SW480 (cell line): ENCODE measurements at places on chromosomes 6 and 20.

GRCh38 chr6:92125681-92126080 lies 1293.7 kb downstream of the EPHA7 start:
- no peak for DNase-seq

DNA sequence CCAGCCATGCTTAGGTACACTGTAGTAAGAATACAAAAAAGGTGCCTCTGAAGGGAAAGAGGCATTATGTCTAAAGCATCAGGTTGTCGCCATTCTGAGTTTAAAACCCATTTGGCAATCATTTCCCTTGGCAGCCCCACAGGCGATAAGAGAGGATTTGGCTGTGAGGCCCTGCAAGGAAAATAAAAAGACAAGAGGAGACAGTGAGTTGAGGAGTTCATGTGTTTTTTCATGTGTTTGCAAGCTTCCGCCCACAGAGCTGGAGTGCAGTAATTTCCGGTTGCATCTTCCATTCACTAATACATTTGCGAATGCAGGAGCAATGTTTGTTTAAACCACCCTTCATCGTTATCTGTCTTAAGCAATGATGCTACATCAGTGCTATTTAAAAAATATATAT lies 138.5 kb upstream of the SOX4 start:
- no peak for DNase-seq

GRCh38 chr6:39003072-39003471 lies 45.5 kb upstream of the GLP1R start:
- peak; percentile 5 for DNase-seq

GRCh38 chr20:45878076-45878761 lies 2.8 kb upstream of the ZSWIM1 start:
- no peak for DNase-seq

DNA sequence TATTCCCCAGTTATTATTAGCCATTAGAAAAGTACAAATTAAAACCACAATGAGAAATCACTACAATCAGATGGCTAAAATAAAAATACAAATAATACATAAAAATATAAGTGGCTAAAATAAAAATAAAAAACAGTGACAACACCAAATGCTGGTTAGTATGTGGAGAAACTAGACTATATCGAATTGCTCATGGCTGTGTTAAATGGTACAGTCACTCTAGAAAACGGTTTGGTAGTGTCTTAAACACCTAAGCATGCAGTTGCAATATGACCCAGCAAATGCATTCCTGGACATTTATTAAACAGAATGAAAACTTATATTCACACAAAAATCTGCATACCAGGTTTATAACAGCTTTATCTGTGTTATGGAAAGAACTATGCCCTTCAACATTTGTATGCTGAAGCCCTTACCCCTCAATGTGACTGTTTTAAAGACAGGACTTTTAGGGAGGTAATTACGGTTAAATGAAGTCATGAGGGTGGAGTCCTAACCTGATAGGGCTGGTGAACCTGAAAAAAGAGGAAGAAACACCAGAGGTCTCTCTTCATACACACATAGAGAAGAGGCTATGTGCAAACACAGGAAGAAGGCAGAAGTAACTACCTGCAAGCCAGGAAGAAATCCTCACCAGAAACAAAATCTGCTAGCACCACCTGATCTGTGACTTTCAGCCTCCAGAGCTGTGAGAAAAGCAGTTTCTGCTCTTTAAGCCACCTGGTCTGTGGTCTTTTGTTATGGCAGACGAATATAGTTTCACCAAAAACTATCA lies 84.9 kb downstream of the ASCC3 start:
- no peak for DNase-seq

- DNase-seq = no peak
Measured at GRCh38 chr6:149094156-149094555, 223.4 kb upstream of the TAB2 start.

- no peak for DNase-seq
Measured at GRCh38 chr20:58003525-58003924, 224.9 kb downstream of the ANKRD60 start.

DNA sequence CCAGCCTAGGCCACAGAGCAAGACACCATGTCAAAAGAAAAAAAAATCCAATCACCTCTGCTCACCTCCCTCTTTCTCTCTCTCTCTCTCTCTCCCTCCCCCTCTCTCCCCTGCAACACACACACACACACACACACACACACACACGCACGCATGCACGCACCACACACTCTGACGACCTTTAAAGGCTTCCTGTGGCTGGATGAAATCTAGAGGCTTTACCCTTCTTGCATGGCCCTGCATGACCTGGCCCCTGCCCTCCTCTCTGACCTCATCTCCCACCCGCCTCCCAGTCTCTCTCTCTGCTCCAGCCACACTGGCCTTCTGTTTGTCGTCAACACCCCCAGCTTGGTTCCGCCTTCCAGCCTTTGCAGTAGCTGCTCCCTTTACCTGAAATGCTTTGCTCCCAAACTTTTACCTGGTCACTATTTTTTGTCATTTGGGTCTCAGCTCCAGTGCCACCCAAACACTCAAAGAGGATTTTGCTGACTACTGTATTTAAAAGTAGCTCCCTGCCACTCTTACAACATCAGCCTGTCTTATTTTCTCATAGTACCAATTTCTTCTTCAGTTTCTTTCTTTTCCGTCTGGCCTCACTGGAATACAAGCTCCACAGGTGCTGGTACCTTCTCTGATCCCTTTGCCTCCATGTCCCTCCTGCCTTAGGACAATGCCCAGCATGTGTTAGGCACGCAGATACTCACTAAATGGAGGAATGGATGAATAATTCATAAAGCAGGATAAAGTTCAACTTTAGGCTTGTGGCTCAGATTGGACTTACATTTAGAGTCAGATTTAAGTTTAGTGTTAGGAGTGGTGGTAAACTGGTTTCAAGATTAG lies 4.3 kb upstream of the LTA start:
- no peak for DNase-seq

GRCh38 chr6:168004945-168005344 lies 7.5 kb downstream of the KIF25 start:
- no peak for DNase-seq

GRCh38 chr6:45454008-45454911 lies 76.5 kb upstream of the SUPT3H start:
- peak; percentile 74 for DNase-seq

DNA sequence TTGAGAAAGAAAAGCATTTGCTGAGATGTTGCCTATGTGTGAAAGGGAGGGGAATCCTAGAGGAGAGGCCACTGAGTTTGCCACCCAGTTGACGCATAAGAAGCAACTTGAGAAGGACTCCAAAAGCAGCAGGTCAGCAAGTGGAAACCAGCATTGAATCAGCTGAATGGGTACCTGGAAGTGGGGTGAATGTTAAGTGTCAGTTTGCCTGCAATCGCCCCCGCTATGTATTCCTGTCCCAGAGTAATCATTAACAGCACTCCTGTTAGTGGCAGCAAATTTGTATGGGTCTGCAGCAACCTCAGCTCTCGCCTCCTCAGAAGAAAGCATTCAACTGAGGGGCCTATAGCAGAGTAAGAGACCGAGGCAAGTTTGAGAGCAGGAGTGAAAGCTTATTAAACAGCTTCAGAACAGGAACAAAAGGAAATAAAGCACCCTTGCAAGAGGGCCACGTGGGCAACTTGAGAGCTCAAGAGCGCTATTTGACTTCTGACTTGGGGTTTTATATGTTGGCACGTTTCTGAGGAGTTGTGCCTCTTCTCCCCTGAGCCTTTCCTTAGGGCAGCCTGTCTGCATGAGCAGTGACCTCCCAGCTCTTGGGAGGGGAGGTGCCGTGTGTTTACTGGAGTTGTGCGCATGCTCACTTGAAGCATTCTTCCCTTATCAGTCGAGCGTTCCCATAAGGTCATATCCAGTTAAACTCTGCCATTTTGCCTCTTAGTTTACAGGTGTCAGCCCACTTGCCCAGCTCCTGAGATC lies 122.6 kb upstream of the PHACTR1 start:
- no peak for DNase-seq

DNA sequence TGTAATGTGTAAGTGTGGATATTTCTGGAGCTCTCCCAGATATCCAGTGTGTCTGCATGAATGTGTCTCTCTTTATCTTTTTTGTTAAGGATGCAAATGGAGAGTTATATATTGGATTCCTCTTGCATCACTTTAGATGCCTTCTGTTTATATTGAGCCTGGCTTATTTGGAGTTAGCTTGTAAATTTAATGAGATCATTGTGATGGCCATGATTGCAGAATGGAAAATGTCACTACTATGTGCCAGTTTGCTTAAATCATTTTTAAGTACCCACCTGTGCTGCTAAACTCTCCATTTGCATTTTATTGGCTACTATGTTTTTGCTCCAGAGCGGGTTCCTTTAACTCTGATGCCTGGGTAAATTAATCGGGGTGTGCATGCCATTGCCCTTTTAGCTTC lies 334.8 kb downstream of the UTRN start:
- DNase-seq = no peak

GRCh38 chr20:37254114-37254878 lies 7.3 kb downstream of the GHRH start:
- DNase-seq = no peak

DNA sequence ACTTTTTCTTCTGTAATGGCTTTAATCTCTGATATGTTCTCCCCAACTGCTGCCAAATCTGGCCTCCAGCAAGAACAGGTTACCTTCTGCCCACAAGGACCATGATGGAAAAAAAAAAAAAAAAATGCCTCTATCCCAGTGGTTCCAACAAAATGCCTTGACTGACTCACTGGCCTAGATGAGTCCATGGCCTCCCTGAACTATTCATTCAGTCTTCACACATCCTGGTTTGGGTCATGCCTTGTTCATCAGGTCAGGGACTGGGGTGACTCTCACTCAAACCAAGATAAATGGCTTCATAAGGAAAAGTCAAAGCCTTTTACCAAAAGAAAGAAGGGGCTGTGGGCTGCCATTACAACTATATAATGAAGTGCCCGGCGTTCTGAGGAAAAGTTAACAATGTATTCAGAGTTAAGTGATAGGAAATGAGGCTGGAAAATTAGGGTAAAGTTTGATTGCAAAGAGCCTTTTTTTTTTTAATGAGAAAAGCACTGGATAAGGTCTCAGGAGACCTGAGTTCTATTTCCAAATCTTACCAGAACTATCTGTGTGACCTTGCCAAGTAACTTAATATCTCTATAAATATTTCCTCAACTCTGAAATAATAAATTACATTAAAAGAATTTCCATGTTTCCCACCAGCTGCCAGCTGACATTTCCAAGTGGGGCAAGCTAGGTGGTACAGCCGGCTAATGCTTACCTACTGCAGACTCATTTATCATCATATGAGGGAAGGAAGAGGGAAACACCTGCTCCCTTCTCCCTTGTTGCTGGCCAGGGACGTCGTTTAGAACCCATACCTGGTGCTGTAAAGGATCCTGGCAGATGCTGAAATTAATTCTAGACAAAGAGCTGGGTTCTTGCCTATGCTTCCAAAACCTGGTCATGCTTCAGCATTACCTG lies 380.0 kb upstream of the MARCKS start:
- DNase-seq = no peak

DNA sequence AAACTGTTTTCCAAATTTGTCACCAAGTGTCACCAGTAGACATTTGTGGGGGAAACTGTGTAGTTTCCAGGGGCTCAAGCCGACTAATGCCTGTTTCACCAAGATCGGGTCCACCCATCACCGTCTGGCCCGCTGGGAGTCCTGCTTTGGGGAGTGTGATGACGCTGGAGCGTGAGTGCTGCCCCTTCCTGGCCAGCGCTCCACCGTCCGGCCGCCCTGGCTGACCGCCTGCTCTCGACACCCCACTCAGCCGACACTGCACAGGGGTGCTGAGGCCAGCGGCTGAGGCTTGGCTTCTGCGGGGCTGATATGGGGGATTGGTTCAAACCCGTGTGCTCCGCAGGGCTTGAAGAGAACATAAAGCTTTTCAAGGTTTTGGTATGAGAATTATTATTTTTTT lies 160.1 kb downstream of the SMOC2 start:
- DNase-seq = no peak

DNA sequence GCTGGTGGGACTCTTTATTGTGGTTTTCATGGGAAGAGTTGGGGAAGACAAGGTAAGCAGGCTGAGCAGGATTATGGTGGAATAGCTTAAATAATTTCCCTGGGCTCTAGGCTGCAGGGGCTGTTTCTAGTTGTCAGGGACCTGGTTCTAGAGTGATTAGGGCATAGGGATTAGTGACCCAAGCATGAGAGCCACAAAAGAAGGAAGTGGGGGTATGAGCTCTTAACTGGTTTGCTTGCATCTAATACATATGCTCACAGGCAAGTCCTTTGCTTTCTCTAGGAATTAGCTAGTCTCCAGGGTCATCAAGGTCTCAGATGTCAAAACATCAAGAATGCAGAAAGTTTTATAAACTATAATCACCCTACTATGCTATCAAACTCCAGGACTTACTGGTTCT lies 67.5 kb upstream of the NRN1 start:
- no peak for DNase-seq

DNA sequence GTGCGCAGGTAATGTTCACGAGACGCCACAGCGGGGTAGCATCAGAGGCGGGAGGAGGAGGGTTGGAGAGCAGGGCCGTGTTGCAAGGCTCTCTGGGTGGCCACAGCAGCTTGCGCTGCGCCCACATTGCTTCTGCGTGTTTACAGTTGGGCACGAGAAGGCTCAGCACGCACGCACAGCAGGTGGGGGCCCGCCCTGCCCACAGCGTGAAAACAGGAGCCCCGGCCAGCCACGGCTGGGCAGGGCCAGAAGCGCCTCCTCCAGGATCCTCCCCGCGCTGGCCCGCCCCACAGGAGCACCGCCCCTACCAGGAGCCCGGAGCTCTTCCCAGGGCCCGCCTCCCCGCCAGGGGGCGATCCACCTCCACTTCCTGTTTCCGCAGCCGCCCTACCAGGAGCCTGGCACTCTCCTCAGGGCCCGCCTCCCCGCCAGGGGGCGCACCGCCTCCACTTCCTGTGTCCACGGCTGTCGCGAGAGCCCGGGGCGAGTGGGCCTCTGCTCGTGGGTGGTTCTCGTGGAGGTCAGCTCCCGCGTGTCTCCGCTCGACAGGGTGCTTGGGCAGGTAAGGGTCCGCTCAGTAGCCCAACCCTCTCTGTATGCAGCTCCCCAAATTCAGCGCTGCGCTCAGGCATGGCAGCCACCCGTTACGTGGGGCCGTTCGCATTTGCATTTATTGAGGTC lies at the start of gene FAM50B:
Gene FAM50B (plus strand): TSS at position 449 of the 681 bp plus-strand sequence. CDS start 439 bp downstream, outside the sequence.
- DNase-seq = peak; percentile 55

- DNase-seq = no peak
Measured at GRCh38 chr6:6987749-6988148, 120.0 kb upstream of the RREB1 start.
